AG04449 (cell line): ENCODE measurements at places on chromosomes 4 and X.

DNA sequence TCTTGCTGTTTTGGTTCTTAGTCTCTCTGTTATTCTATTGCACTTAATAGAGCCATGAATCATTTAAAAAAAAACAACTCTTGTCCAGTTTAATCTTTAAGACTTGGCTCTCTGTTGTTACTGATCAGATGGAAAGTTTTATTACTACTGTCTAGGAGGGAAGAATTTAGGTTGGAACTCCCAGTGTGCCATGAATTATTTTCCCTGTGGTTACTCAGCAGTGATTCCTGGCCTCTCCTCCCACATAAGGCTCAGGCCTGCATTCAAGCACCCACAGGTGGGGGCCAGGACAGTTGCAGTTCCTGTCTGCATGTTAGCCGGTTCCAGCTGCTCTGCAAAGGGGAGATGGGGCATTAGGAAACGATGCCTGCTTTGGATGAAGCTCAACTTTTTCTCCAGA, 29.8 kb upstream of the ESX1 start:
- DNase-seq = no peak

- DNase-seq = no peak
Observed at GRCh38 chrX:8204169-8204935, 33.3 kb upstream of the VCX2 start.

DNA sequence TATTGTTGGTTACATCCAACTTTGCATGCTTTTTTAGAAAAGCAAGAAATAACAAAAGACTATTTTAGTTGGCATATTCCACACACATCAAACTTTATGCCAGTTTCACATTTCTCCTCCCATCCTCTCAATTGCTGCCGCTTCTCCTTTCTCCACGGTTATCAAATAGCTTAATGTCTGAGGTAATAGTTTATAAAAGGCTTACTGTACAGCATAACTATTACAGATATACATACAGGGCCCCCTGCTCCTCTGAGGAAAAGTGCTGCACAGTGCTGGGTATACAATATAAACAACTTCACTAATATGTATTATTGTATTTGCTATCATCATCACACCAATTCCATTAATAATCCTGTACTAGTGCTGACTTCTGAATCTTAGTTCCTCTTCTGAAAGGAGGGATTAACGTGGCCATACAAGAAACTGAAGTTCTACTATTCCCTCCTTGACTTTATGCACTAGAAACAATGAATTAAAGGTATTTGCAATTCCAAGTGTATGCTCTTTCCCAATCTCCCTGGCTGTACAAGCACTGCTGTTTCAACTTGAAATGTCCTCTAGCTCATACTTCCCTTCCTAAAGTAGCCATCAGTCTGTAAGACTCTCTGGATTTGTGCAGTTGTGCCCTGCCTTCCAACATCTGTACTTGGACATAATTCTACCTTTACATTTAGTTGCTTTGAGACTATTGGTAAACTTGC, 2.5 kb downstream of the CCNI start:
- no peak for DNase-seq

GRCh38 chr4:172134521-172134920, 321.3 kb downstream of the GALNTL6 start:
- DNase-seq = no peak

DNA sequence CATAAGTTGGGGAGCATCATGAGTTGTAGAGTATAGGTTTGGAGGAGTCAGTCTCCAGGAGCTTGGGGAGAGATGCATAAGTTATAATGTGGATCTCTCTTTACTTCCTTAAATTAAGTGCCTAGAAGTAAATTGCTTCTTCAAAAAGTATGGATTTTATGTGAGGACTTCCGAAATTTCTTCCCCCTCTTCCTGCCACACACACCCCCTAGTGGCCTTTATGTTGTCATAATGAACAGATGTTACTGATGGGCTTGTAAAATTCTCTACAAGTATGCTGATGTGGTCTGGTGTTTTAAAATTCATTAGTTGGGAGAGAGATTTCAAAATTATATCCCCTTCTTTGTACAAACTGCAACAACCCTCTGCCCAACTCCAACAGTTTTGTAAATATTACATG, 2.3 kb upstream of the METTL14 start:
- no peak for DNase-seq

DNA sequence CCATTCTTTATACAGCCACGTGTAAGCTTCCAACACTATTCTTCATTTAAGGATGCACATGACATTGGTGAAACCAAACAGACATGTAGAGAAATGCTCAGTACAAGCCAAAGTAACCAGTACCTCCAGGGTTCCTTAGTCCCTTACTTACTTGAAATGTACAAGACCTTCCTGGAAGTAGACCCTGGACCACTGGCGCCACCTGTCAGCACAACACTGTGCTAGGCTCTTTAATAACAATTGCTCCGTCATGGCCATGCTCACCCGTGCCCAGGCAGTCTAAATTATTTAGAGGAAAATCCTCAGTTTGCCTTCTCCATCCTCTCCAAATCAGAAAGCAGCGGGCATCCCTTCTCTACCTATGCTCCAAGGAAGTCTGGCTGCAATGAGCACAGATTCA, 52.7 kb downstream of the ADGRA3 start:
- no peak for DNase-seq

DNA sequence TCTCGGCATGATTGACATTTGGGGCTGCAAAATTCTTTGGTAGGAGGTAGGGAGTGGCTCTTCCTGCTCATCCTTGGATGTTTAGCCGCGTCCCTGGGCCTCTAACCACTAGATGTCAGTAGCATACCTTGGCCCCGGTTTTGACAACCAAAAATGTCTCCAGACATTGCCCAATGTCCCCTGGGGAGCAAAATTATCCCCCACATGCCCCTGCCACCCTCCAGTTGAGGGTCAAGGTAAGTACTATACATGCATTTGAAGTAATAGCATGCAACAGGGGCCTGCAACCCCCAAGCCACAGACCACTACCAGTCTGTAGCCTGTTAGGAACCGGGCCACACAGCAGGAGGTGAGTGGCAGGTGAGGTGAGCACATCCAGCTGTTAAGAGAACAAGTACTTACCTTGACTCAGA, 17.6 kb upstream of the KIAA1210 start:
- no peak for DNase-seq

DNA sequence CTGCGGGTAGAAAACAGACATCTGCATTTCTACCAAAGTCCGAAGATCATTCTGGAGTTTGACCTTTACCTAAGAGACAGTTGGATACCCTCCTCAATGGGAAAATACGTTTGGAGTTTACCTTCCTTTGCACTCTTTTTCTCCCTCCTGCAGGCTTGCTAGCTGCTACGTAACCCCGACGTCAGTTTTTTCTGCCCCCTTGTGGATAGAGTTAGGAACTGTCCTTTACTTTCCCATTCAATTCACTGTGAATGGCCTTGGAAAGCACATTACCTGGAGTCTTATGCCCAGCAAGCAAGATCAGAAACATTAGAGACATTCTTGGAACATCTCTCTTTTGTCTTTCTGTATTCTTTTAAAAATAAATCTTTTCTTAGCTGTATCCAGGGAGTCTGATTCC, 250.7 kb downstream of the NAP1L3 start:
- no peak for DNase-seq

GRCh38 chr4:133145758-133146573, 3.1 kb upstream of the PCDH10 start:
- no peak for DNase-seq

GRCh38 chrX:138150709-138151108, 560.8 kb downstream of the FGF13 start:
- no peak for DNase-seq

- no peak for DNase-seq
Observed at GRCh38 chrX:39309018-39309635, 507.9 kb downstream of the MID1IP1 start.

DNA sequence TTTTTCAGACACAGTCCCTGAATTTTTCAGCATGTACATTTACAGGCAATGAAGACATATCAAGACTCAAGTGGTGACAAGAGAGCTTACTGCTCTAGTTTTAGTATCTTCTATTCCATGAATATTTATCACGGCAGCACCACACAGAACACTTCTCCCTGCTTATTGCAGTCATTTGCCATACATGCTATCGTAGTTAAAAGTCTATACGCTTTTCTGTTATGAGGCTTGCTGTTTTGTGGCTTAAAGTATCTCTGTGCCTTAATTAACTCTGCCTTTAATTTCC, 65.4 kb upstream of the GK2 start:
- no peak for DNase-seq

GRCh38 chrX:39204945-39205344, 403.7 kb downstream of the MID1IP1 start:
- no peak for DNase-seq

DNA sequence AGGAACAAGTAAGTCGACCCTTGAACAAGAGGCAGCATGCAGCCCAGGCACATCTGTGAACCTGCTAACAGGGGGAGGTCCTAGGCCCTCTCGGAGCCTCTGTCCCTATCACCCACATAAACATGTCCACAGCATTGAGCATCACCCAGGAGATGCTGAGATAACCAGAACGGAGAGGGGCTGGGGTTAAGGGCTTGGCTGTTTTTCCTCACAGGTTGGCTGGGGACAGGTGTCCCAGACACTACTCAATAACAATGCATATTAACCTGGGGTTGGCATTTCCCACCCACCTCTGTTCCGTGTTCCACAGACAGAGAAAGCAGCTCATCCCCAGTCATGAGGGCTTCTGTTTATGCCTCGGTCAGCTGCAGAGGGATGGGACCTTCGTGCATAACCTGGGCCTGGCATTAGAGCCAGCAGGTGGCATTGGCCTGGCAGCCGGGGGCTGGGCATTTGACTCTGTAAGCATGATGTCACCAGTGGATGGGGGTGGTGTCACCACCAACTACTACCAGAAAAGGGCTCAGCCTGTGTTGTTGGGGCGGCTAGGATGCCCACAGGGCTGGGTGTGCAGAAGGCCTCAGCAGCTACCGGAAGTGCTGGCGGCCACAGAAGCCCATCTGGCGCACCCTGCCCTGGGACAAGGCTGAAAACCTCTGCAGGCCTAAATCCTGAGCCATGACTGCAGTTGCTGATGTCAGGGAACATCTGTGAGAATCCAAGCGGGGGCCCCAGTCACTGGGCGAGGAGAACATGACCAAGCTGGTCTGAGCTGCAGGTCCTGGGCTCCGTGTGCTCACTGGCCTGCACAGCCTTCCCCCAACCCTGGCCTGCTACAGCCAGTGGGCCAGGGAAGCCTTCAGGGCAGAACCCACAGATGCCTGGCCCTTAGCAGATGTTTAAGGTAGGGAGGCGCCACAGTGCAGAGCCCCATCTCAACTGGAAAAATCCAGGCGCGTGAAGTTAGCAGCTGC, 351.4 kb downstream of the NR3C2 start:
- no peak for DNase-seq

DNA sequence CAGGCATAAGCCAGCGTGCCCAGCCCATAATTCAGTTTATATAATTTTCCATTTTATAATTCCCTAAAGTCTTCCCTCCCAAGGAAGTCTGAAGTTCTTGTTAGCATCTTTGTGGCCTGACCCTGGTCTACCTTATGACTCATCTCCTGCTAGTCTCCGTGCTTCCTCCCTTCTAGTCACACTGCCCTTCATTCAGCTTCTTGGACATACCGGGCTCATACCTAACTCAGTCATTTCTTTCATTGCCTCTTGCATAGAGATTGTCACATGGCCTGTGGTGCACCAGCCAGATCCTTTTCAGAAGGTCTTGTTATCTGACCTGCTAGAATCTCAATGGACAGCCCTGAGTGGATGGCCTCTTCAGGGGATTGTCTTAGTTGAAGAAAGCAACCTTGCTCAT, 22.8 kb upstream of the MAML3 start:
- DNase-seq = no peak
